ENCODE measurements at places on chromosomes 6 and 20.

- DNase-seq: no peak
These were observed 13.2 kb upstream of the SERINC1 start for GRCh38 chr6:122484760-122485159.

- no peak for DNase-seq
These were observed 10.0 kb downstream of the SNX5 start for GRCh38 chr20:17958373-17959256.

- no peak for DNase-seq
These were observed 79.8 kb downstream of the PSMB1 start for GRCh38 chr6:170473301-170473717.

- no peak for DNase-seq
These were observed 143.7 kb downstream of the KLHL32 start for GRCh38 chr6:97068211-97068610.

GRCh38 chr6:6399568-6399967 lies 79.1 kb upstream of the F13A1 start:
- DNase-seq: no peak

DNA sequence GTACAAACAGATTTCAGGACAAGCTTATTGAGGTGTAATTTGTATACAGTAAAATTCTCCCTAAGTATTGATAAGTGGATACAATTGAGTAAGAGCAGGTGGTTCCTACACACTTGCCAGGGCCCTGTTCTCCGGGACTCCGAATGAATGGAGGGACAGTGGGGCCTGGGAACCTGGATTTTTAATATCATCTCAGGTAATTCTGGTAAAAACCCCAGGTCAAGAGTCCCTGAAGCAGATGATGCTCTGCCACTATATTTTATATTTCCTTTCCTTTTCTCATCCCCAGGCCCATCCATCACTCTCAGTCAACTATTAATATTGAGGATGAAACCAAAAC lies 104.9 kb downstream of the FYN start:
- no peak for DNase-seq

DNA sequence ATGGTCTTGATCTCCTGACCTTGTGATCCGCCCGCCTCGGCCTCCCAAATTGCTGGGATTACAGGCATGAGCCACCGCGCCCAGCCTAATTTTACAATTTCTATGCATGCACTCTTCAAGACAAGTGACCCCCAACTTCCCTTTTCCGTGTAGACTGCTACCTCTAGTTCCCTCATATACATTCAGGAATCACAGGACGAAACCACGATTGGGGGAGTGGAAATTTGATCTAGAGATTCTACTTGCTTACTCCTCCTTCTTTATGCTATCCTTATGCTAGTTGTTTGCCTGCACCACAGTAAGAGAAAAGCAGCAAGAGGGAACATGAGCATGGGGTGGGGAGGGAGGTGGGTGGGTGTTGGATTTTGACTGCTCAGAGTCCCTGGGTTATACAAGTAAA lies 34.9 kb downstream of the OSTM1 start:
- no peak for DNase-seq

GRCh38 chr6:150186129-150186898 lies 43.5 kb downstream of the PPP1R14C start:
- no peak for DNase-seq

- DNase-seq: no peak
These were observed 471.5 kb downstream of the EPM2A start for GRCh38 chr6:145263778-145264211.

GRCh38 chr6:168198302-168199180 lies 119.5 kb upstream of the FRMD1 start:
- DNase-seq: no peak

- no peak for DNase-seq
These were observed 441.4 kb downstream of the BCKDHB start for GRCh38 chr6:80547827-80548226.

DNA sequence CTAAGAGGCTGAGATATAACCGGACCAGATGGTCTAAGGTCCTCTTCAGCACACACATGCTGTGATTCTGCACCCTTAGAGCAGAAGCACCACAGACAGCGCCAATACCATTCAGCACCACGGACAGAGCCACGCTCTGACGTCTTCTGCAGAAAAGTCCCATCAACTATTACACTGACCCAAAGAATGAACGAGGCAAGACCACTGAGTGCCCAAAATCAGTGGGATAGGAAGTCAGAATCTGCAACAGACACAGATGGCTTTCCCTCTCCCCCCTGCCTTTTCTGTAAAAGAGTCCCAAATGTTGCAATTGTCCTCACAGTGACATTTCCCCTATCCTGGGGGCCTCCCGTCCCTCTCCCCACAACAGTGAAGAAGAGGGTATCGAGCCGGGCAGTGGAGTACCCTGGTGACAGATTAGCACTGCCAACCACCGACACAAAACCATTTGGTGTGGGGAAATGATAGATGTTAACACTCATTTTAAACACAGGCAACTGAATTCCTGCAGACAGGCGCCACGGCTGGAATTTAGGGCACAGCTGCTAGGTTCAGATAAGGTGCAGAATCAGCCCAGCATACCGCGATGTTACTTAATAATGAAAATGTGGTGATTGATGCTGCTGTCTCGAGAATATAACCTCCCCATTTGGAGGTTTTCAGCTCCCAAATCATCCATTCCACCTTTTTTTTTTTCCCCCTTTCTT lies 66.6 kb upstream of the CTNNBL1 start:
- DNase-seq: peak; percentile 55

- DNase-seq: no peak
These were observed 186.5 kb downstream of the PDE7B start for GRCh38 chr6:136037876-136038460.

DNA sequence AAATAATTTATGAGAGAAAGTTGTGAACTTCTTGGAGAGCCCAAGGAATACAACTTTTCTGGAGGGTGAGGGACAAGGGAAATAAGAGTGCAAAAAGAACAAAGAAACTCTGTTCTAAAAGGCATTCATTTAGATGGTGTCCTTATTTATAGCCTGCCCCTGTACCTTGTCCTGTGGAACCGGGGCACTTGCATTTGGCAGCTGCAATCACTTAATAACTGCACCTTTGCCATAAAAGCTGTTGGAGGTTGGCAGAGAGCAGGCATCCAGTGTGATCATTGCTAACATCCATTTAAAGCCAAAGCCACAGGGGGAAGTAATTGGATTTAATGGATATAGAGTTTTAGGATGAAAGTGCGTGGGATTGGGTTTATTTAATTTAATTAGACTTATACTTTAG lies 50.8 kb upstream of the SGK1 start:
- DNase-seq: no peak

- no peak for DNase-seq
These were observed 15.6 kb downstream of the FAM83D start for GRCh38 chr20:38941726-38942389.

GRCh38 chr6:112665815-112666214 lies 318.7 kb downstream of the RFPL4B start:
- no peak for DNase-seq

GRCh38 chr6:161493576-161494118 lies 219.8 kb upstream of the AGPAT4 start:
- no peak for DNase-seq

All from activated CD8-positive, alpha-beta memory T cell treated with anti-CD3 and anti-CD28 coated beads, Interleukin-2, amount 10 ng/mL, durations not matched to agents 7 days and 5 days (primary cell).